ENCODE measurements at places on chromosomes 1 and 21.

GRCh38 chr1:79617777-79618176, 611.2 kb upstream of the ADGRL4 start:
- no peak for DNase-seq

DNA sequence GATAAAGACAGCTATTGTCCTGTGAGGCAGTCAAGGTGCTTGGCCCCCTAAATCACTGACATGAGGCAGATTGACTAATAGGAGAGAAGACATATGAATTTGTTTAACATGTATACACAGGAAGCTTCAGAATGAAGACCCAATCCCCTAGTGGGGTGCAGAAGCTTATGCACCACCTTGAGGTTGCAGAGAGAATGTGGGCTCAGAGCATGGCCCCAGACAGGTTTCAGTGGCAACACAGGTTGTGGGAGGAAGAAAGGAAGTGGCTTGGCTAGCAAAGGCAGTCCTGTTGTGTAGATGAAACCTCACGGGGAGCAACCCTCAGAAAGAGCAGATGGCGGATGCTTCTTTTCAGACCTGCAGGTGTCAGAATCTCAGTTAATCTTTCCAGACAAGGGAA, 37.0 kb upstream of the PARP1 start:
- no peak for DNase-seq

GRCh38 chr1:228020686-228021354, 14.0 kb downstream of the WNT3A start:
- no peak for DNase-seq

DNA sequence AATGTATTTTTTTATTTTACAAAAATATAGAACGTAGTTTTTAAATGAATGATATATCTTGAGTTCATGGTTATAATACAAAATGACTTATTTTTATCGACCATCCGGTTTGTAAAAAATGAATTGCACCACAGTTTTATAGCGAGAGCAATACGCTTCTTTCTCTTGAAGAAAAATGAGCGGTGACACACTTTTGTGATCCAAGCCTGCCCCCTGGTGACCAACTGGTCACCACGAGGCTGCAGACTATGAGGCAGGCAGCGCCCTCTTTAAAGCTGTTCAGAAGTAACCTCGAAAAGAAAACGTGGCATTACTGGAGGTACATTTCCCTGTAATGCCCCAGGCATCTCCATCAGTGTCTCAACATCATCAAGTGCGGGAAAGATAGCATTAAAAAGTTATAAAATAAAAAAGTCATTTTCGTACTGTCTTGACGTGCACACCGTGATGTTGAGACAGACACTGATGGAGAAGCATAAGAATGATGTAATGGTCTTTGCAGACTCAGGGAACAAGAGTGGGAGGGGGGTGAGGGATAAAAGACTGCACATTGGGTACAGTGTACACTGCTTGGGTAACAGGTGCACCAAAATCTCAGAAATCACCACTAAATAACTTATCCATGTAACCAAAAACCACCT, 734.2 kb upstream of the ADAMTS5 start:
- DNase-seq: no peak

- no peak for DNase-seq
These were observed 17.3 kb downstream of the PCSK9 start for GRCh38 chr1:55056632-55056992.

DNA sequence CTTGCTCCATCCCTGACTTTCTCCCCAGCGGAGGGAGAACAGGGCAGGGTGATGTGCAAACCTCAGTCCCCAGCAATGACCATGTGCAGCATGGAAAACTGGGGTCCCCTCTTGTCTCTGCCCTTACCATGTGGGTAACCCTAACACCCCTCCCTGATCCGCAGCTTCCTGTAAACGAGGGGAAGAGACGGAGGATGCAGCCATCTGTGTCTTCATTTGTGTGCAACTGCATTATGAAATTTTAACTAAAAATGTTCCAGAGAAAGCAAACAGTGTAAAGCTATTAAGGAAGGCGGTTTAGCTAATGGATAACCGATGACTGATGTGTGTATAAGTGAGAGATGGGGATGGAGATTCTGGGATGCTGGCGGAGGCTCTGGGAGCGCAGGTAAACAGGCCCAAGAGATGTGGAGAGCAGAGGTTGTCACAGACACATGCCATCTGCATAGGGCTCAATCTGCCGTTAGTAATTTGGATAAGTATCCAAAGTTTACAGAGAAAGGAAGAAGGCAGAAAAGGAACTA, 206.6 kb downstream of the DSCAM start:
- no peak for DNase-seq

GRCh38 chr1:179748772-179749171, 5.7 kb downstream of the FAM163A start:
- no peak for DNase-seq

GRCh38 chr1:161166669-161167548, 683 bp downstream of the PPOX start:
- DNase-seq: no peak

DNA sequence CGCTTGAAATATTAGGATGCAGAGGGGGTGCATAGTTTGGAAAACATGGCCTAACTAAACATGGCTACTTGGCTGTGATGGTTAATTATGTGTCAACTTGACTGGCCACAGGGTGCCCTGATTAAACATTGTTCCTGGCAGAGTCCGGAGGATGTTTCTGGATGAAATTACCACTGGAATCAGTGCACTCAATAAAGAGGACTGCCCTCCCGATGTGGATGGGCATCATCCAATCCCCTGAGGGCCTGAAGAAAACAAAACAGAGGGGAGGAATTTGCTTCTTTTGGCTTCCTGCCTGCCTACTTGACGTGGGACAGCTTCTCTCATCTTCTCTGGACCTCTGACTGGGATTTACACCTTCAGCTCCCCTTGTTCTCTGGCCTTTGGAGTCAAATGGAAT, 79.1 kb upstream of the KCNE2 start:
- DNase-seq: no peak

GRCh38 chr1:8813991-8814390, 3.4 kb downstream of the RERE start:
- no peak for DNase-seq

DNA sequence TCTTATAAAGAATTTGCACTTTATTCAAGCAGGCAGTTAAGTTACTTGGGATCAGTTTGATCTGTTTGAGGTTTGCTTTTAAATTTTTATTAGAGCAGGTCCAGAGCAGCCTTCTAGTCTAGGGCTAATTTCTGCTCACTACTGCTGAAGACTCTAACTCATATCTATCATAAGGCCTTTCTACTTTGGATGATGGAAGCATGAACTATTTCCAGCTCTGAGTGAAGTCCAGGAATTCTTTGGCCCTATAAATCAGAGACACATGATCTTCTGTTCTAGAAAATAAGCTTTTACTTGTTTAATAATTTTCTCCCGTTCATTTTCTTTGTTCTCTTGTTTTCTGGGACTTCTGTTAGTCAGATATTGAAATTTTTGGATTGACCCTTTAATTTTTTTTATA, 14.7 kb downstream of the NIBAN1 start:
- no peak for DNase-seq

GRCh38 chr21:36689324-36689723, 9.6 kb upstream of the SIM2 start:
- DNase-seq: no peak

GRCh38 chr1:183801649-183802048, 3.3 kb upstream of the RGL1 start:
- no peak for DNase-seq
